GM12864 (cell line): ENCODE measurements at places on chromosomes 1 and 21.
A peak's percentile ranks its signal among the peaks of the same experiment; 100 is the strongest.

DNA sequence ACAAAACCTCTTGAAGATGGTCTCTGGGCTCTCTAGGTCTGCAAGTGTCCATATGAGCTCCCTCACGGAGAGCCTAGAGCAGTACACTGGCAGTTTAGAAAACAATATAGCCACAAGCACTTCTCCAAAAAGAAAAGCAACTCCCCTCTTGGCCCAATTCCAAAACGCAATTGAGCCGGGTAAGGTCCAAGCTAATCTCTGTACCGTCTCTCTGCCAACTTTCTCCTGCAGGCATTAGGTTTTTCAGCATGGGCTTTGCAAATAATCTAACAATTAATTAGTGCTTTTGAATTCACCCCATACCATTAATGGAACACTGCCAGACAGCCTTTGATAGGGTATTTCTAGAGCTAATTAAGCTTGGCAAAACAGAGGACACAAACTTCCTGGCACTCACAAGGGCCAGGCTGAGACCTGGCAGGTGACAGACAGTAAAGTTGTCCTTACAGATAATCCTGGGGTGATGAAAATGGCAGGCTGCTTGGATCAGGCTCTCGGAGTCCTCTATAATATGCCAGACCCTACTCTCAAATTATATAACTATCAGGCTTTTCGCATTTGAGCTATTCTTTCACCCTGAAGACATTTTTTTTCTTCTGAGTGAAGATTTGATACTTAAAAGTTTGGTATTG is 39.8 kb downstream of the TGFBR3 start:
- DNase-seq = no peak

DNA sequence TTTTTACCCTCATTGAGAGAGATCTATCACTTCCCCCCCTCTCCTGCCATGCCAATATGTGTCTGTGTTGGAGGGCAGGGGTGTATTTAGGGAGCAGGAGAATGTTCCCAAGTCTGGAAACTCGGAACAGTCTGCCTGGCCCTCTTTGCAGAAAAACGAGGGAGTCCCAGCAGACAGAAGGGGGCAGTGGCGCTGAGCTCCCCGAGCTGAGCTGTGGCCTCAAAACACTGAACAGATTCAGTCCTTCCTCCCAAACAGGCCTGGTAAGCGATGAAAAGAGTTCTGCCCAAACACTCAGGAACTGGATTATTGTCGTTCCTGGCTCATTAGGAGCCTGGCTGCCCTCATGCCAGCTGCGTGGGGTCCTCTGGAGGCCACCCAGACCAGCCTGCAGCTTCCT is 981 bp downstream of the CLDN14 start:
- DNase-seq = no peak

- no peak for DNase-seq
Measured at GRCh38 chr21:43825936-43826622, 36.7 kb downstream of the RRP1 start.

- no peak for DNase-seq
Measured at GRCh38 chr1:22670352-22670975, 17.4 kb downstream of the C1QB start.

DNA sequence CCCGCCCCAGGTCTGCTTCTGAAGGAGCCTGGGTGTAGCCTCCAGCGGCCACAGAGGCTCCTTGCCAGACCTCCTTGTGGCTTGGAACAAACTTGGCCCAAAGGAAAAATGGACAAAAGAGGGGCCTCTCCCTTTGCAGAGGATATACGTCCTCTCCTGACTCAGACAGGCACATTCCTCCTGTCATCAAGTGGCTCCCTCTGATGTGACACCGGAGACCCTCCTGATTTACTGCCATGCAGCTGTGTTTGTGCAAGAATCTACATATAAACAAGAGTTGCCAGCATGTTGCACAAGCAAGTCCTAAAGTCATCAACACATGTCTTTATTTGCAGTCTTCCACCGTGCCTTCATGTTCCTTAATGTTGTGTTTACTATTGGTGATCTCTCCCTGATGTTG is 54.1 kb upstream of the F3 start:
- DNase-seq = no peak

GRCh38 chr1:12709091-12709491 is 6.8 kb upstream of the AADACL3 start:
- no peak for DNase-seq

GRCh38 chr1:62401034-62401760 is 35.7 kb upstream of the USP1 start:
- DNase-seq = no peak

- DNase-seq = no peak
Measured at GRCh38 chr1:24021403-24022266, 41.5 kb upstream of the SRSF10 start.

- DNase-seq = no peak
Measured at GRCh38 chr1:175218786-175219434, 26.3 kb upstream of the KIAA0040 start.

DNA sequence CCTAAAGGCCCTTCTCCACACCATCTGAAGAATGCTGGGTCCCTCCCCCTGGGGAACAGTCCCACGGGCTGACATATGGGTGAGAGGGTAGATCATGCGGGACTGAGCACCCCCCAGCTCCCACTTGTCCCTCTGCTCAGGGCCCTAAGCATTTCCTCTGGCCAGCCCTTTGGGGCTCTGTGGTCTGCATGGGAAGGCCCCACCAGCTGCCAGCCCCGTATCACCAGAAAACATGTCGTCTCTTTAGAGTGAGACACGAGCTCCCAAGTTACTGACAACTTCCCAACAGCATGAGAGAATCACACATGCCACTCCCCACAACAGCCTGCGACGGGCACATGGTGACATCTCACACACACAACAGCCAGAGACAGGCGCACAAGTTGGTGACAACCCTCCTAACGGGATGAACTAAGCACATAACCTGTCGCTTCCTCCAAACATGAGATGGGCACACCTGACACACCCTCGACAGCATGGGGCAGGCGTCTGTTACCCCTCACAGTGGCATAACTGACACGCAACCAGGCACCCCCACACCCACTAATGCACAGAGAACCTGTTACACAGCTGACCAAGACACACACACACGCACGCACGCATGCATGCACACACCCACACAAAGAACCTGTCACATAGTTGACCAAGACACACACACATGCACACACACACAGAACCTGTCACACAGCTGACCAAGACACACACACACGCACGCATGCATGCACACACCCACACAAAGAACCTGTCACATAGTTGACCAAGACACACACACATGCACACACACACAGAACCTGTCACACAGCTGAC is 41.2 kb downstream of the AHDC1 start:
- DNase-seq = no peak

- DNase-seq = no peak
Measured at GRCh38 chr1:242641461-242641860, 117.0 kb upstream of the PLD5 start.

DNA sequence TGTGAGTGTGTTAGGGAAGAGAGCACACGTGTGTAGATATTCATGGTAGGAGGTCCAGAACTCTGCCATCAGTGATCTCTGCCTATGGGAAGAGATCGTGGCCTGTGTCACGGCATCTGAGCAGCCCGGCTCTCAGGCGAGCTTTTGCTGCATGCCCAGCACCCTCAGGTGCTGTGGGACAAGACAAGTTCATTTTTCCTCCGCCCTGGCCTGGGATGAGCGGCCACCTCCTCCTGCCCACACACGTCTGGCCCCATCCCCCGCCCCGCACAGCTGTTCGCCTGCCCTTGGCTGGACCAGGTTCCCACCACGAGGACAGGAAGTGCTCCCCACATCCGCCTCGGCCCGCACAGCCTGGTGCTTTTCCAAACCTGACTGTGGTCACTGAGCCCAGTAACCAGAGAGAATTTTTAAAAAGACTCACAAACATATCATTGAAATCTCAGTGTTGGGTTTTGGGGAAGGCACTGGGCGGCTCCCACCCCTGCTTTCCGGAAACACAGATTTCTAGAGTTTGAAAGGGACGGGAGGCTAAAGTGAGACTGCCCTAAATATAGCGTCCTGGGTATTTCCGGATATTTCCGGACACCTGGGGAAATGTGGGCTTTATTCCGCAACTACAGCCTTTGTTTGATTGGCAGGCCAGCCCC is 18.0 kb downstream of the BMP8A start:
- peak; percentile 49 for DNase-seq

DNA sequence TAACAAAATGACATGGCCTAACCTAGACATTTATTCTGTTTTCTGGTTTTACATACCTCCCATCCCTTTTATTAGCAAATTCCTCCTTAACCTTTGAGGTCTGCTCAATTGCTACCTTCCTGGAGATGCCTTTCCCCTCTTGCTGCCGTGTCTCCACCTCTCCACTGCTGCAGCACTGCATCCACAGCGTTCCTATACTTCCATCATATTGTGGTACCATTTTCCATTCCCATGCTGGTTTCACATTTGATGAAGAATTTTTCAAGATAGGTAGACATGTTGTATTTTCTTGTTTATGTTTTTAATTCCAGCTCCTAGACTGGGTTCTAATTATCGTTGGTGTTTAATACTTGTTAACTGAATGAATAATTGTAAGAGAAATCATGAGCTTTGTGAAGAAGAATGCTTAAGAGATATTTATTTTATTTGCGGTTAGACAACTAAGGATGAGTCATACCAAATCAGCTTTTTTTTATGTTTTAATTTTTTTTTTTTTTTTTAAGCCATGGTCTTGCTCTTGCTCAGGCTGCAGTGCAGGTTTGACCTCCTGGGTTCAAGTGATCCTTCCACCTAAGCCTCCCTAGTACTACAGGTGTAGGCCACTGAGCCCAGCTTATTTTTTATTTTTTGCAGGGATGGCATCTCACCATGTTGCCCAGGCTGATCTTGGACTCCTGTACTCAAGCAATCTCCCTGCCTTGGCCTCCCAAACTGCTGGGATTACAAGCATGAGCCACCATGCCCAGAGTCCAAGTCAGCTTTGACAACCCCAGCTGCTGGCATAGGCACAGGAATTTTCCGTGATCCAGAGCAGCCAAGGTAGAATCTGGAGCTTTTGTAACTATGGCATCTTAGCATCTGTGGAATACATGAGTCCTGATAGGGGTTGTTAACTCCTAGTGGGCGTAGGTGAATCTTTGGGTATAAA is 44.0 kb downstream of the ATP6V1G3 start:
- no peak for DNase-seq

- no peak for DNase-seq
Measured at GRCh38 chr1:188027613-188028012, 1198.9 kb downstream of the PLA2G4A start.

GRCh38 chr1:236023926-236024565 is 40.8 kb downstream of the NID1 start:
- no peak for DNase-seq

DNA sequence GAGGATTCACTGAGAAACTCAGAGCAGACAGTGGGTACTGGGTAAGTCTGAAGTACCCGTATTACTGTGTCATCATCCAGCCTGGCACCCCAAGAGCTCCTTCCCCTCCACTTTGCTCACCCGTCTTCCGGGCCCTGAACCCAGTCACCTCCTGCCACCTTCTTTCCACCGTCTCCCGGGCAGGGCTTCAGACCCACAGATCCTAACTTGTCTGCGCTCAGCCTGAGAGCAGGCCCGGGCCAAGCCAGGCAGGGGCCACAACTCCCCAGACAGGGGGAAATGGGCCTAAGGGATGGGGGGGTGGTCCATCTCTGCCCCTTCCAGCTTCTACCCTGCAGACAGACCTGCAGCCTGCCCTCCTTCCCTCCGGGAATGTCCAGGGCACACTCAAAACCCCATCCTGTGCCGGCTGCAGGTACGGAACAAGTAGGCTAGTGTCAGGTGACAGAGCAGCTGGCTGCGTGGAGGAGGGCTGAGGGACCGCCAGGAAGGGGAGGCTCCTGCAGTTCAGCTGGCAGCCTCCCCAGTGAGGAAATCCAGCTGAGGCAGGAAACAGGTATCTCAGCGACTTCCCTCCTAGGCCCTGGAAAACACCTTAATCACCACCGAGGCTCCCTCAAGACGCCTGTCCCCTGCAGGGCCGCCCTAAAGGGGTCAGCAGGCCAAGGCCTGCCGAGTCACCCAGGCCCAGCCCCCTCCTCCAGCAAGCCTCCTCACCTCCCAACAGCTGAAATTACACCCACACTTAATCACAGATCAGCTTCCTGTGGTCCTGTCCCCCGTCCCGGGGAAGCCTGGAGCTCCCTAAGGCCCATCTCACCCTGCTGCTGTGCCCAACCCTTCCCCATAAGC is 3.5 kb downstream of the HSPG2 start:
- DNase-seq = no peak

DNA sequence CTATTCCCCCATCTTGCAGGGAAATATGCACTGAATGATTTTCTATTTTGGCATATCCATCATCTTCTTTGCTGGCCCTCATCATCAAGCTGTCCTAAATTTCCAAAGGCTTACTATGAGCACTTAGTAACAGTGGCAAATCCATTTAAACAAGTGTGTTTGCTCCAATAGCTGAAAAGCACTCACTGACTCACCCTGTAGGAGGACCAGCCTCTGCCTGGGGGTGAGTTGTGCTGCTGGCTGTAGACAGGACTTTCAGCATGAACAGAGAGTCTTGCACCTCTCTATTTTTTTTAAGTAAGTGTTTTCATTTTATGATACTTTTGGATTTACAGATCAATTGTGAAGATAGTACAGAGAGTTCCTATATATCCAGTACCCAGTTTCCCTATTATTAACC is 97.3 kb downstream of the SLC35F3 start:
- no peak for DNase-seq

DNA sequence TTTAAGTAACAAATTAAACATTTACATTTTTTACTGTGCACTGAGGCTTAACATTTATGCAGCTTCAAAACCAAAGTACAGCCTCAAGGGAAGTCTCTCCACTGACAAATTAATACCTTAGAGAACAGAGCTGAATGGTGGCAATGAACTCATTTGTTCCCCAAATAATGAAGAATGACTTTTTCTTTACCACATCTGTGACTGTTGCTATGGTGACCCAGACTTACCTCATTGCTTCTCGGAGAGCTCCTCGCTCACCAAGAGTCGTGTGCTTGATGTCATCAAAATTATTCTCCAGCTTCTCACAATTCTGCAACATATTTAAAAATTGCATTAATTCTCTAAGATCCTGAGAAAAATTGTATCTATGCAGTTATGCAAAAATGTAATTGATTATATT is 92.9 kb downstream of the DPYD start:
- no peak for DNase-seq

- no peak for DNase-seq
Measured at GRCh38 chr1:112510340-112510739, 1.6 kb downstream of the WNT2B start.

GRCh38 chr1:237525102-237525501 is 365.6 kb downstream of the ZP4 start:
- no peak for DNase-seq

DNA sequence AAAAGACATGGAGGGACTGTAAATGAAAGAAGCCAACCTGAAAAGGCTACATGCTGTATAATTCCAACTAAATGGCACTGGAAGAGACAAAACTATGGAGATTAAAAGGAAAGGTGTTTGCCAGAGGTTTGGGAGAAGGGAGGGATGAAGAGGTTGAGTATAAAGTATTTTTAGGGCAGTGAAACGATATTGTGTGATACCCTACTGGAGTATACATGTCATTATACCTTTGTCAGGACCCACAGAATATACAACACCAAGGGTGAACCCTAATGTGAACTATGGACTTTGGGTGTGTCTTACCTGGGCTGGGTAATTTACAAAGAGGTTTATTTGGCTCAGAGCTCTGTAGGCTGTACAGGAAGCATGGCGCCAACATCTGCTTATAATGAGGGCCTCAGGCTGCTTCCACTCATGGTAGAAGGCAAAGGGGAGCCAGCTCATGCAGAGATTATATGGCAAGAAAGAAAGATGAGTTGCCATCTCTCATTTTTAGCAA is 73.4 kb downstream of the CD2 start:
- DNase-seq = no peak
